Natural killer cell treated with Interleukin-12 subunit alpha and Interleukin-12 subunit beta and Interleukin-15 and Interleukin-18, amount 100 ng/mL, for 72 hours (primary cell): ENCODE measurements at places on chromosomes 13 and 19.

- DNase-seq: no peak
Observed at GRCh38 chr19:17214508-17215126, 540 bp upstream of the USE1 start.

GRCh38 chr19:5036698-5037563 is 68.0 kb downstream of the KDM4B start:
- no peak for DNase-seq

DNA sequence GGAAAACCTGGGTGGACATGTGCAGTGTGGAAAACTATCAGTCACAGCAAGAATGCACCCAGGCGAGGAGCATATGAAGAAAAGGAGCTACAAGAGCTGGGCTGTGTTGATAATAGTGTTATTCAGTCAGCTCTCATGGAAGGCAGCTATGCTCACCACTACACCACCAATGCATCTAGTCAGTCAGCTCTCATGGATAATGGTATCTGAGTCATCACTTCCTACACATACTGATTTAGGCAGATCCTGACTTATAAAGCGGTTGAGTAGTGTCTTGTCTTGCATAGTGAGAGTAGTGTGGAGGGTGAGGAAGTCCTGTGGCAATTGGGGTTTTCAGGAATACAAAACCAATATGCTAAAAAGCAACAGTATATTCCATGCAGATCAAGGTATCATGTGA is 9.1 kb upstream of the ZNF160 start:
- no peak for DNase-seq

DNA sequence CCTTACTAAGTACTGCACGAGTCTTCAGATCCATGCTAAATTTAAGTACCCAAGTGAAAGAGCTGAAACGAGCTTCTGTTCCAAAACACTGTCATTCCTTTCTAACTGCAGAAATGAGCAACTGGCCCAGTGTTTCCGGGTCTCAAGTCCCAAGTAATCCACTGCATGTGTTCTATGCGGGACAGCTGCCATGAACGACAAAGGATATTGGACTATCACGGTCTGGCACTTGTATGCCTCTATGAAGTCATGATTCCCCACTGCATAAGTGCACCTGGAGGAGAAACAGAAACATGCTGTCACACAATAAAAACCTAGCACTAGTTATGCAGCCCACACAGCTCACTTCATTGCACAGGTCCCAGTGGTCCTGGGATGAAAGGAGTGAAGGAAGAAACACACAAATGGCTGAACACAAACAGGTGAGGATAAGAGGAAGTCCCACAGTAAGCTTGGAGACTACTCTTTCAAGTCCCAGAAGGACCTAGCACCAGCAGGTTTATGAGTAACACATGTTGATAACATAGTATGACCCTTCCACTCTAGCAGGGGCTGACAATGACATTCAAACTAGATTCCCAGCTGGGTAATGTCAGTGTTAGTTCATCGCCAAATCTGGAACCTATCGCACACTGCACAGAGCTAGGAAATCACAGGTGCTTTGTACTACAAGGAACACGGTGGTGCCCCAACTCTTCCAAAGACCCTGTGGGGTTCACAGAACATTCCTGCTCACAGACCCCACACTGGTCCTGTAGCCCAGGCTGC is 11.3 kb downstream of the PCID2 start:
- no peak for DNase-seq

DNA sequence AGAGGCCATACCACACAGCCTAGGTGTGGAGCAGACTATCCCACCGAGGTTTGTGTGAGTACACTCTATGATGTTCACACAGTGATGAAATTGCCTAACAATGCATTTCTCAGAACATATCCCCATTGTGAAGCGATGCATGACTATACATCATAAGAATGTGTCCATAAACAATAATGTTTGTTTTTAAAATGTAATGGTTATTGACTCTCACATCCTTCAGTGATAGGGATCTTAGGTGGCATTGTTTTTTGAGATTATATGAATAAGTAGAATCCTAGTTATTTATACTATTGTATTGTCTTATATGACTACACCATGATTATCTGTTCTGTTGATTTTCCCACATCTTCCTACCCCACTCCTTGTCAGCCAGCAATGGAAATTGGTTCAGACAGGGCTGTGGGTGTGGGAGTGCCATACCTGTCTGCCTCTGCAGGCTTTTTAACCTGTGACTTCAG is 13.6 kb downstream of the CCNA1 start:
- DNase-seq: no peak
